ENCODE measurements at places on chromosomes 1 and 21. TPM values are rescaled to one million over a fixed set of nuclear protein-coding genes. Genes with fewer than 3 reads are reported as not detected.
A peak's percentile ranks its signal among the peaks of the same experiment; 100 is the strongest.

GRCh38 chr1:33944846-33945245 is 81.0 kb downstream of the HMGB4 start:
- DNase-seq, result no peak

GRCh38 chr1:168991667-168992475 is 114.6 kb upstream of the ATP1B1 start:
- DNase-seq, result no peak

DNA sequence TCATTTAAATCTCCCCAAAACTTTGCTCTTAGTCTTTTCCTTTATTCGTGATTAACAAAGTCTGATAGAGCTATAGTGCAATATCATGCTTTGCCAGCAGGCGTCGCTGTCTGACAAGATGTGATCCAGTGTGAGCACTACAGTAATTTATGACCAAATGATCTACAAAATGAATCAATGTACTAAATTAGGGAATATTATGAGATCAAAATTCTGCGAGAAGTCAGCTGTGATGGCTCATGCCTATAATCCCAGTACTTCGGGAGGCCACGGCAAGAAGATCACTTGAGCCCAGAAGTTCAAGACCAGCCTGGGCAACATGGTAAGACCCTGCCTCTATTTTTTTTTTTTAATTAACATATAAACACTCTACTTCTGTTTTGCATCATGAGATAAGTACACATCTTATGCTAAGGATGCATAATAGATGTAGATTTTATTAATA is 3.6 kb upstream of the SPSB1 start:
- peak; percentile 86 for DNase-seq

SYT14 gene
- not detected for total RNA-seq

DNA sequence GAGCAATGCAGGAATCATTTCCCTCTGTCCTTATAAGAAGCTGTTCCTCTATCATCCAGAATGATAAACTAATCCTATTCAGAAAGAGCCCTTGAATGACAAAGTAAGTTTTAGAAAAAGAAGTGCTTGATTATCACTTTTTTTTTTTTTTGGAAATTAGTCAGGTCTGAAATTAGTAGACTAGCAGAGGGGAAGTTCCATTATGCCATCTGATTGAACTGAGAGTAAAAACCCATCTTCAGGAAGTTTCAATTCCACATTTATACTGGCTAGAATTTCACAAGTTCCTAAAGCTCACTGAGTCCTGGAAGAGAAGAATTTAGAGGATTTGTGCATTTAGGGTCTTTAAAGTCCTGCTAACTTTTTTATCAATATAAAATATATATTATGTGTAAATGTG is 128.8 kb upstream of the COA6 start:
- peak; percentile 24 for DNase-seq

DNA sequence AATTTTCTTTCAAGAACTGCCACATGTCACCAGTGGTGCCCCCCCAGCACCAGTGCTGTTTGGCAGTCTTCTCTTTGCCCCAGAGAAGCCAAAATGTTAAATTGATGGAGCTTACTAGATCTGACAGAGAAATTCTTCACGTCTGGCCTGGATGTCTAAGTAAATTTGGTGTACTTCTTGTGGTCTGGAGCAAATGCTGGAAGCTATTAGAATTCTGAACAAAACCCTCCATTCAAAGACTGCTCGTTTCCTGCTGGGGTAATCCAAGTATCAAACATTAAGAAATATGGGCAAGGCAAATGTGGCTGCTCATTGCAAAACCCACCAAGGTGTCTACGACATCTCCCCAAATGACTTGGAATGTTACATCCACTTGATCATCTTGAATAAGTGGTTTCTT is 92.3 kb downstream of the ROR1 start:
- DNase-seq, result no peak

Data from B cell (primary cell).